Chondrocyte (in vitro differentiated cells): ENCODE measurements at places on chromosomes 6 and 20.

DNA sequence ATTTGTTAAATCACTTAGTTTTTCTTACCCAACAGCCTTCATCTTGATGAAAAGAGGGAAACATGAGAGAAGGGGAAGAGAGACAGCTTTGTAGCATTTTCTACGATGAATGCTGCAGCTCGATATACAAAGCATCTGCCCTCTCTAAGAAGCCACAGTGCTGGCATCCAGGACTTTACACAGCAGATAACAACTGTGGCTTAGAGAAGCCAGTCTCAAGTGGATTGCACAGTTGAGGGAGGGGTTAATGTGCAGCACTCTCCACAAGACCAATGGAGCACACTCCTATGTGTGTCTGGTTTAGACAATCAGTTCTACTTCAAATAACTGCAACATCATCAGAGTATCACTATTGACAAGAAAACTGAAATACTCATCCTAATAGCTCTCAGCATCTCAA, 5.8 kb downstream of the C6orf120 start:
- DNase-seq = no peak

DNA sequence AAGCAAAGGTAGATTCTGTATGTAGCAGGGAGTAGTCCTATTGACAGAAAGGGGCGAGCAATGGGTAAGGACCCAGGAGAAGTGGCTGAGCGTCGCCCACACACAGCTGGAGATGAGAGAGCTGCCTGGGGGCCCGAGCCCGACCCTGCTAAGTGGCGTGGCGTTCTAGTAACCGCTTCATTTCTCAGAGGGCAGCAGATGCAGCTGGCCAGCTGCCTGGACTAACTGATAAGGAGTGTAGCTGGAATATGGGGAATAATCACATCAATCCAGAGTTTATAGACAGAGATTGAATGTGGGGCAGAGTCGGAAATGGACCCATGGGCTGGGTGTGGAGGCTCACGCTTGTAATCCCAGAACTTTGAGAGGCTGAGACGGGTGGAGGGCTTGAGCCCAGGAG, 64.4 kb downstream of the EZR start:
- no peak for DNase-seq

DNA sequence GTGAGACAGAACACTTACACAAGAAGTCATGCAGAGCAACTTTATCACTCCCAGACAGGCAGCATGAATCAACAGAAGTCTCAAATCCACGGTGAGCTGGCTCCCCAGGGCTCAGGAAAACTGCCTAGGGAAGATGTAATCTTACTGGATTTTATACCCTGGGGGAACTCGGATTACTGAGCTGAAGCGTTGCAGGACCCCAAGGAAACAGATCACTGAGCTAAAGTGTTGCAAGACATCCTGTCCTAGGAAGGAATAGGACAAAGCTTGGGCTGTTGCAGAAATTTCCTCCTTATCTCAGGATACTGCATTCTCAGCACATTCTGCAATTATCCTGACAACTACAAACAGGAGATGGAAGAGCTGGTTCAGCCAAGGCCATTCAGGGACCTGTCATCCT, 224.8 kb downstream of the TFAP2A start:
- no peak for DNase-seq

DNA sequence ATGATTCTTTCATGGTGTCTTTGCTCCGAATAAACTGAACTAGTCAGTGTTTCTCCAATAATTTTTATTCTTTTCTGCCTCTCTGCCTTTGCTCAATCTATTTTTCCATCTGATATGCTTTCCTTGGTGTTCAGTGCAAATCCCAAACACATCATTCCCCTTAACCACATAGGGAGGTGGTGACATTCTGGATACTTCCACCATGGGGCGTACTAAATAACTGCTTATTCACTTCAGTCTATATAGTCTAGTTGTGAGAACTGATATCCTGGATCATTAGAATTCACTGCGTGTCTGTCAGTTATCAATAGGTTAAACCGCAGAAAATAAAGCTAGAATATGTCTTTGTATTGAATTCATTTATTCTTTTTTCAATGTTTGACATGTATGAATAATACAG, 83.1 kb downstream of the KCNQ5 start:
- no peak for DNase-seq

DNA sequence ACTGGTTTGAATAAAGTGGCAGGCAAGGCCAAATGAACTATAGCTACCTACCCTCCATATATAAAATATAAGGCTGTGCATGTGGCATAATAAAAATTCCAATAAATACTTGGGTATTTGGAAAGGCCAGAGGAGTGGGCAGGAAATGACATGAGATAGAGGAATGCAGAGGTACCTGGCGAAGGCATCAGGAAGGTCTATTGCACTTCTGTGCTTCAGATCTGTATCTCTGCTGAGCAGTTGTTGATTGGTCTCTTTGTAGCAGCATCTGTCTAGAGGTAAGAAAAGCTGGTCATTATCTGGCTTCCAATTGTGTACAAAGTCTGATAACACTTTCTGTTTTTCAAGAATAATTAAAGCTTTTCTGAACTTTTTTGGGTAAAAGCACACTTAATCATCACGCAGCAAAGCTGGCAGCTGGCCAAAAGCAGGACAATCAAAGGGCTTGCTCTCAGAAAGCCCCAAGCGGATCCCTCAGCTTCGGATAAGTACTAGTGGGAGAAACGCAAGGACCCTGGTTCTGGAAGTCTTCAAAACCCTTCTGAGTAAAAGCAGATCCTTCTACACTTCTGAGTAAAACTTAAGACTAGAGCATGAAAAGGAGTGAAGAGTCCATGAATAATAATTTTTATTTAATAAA, 120.1 kb upstream of the TCF21 start:
- DNase-seq = no peak

GRCh38 chr6:135212935-135213334, 31.8 kb downstream of the MYB start:
- no peak for DNase-seq

DNA sequence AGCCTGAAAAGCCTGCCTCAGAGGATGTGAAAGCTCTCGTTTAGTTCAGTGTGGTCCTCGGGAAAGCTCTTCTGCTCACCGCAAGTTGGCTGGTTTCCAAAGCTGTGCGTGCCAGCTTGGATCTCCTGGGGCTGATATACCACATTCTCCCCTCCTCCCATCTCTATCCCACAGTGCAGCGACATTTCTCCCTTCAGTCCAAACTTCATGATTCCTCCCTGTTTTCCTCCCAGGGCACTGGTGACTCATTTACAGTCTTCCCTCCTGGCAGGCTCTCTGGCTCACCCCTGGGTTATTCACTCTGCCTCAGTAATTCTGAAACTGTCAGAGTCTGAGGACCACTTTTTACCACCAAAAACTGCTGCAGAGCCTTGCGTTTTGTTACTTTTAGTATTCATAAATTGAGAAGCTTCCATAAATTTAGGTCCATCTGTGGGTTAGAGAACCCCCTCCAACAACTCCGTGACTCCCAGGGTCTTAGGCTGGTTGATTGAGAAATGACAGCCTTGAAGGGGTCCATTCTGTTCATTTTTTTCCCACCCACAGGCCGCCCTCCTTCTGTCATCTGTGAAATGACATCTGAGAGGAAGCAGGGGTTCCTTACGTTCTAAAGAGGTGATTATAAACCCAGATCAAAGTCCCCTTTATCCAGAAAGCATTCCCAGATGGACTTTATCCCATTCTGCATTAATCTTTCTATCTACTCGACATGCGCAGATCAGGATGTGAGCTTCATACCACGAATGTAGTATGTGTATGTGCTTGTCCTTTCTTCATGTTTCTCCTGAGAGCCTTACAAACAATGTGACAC, 6.1 kb downstream of the TRIM10 start:
- DNase-seq = no peak

DNA sequence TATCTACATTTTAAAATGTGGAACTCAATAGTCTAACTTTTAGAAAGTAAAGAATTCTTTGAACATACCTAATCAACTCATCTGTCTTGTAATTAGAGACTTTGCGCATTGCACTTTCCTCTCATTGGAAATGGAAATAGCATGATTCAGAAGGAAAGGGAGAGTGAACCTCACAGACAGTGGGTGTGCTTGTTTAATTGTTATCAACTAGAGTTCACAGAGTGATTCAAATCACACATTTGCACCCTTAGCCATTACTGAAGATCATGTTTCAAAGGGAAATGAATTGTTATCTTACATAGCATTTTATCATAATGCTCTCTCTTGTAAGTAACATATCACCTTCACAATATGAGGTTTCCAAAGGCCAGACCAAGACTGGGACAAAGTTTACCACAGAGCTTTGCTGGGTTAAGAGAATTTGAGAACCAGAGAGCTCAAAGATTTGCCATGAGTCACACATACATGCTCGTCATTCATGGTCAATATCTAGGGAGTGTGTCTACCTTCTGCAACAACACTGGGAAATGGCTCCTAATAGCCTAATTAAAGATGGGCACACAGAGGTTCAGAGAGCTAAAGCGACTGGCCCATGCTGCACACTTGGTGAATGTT, 21.5 kb downstream of the GSTA3 start:
- no peak for DNase-seq

GRCh38 chr6:16180696-16181438, 52.0 kb downstream of the MYLIP start:
- no peak for DNase-seq

GRCh38 chr6:13466304-13467215, 20.8 kb downstream of the GFOD1 start:
- no peak for DNase-seq

DNA sequence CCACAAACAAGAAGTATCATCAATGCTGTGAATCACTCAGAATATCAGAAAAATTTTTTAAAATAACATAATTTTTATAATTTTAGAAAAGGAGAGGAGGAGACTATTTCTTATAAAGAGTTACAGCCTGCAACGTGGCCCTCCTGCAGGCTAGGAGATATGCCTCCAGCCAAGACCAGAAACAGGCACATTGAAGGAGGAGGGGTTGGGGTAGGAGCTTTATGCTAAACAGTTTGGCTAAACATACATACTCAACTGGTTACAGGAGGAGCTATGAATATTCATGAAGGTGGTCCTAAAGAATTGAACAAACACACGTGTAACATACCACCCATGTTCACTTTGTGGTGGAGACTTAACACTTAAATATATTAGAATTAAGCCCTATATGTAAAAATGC, 14.2 kb upstream of the LCA5 start:
- no peak for DNase-seq

DNA sequence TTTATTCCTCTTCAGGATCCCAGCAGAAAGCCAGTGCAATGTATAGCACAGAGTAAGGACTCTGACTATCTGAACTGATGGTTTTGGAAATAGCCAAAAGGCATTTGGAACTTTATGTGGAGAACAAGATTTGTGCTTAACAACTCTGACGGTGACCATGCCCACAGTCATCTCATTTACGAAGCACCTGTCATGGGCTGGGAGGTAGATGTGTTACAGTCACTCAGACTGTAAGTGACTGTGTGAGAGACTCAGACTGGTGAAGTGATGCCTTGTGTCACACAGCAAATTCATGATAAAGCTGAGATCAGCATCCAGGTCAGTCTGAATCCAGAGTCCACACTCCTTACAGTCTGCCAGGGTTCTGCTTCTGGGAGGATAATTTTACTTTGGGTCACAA, 23.9 kb upstream of the FAM83C start:
- no peak for DNase-seq

- no peak for DNase-seq
These were observed 59.9 kb upstream of the MAP7 start for GRCh38 chr6:136609873-136610706.
